ENCODE measurements at places on chromosomes 2 and 18.
A peak's percentile ranks its signal among the peaks of the same experiment; 100 is the strongest.

DNA sequence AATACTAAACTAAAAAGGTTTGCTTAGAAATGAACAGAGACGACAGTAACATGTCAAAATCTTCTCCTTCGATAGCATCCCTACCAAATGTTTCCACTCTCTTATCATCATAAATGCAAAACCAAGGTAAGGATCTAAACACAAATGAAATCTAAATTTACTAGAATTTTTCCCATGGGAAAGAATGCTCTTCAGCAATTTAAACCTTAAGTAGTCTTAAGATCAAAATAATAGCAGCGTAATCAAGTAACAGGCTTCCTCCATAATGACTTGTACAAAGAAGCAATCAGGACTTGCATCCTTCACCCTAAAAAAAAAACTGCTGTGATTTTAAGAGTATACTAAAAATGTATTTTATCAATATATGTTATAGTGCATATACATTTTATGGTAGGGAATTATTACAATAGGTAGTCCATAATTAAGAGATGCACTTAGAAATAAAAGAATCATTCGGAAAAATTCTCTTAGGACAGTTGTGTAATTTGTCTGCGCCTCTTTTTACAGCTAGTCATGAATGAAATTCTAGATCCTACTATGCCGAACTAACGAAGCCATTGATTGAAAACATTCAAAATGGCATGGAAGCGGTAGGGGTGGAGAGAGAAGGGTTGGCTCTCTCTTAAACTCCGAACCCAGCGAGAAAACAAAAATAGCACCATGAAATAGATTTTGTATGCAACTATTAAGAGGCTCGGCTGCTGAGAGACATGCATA is 1.3 kb downstream of the PGAP1 start:
- DNase-seq = no peak

DNA sequence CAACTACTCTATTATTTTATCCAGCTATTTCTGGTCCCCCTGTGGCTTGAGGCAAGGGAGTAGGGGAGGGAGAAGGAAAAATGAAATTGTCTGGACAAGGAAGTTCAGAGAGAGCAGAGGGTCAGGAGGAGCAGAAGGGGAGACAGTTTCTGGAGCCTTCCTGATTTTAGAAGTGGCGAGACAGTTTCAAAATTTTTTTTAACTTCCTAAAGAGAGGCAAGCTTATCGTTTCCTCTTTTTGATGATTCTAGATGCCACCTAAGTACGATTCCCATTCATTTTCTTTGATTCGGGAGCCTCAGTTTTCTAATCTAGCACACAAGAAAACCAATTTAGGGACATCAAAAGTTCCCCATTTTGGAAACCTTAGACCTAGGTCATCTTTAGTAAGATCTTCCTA is 96.9 kb upstream of the B3GNT2 start:
- no peak for DNase-seq

GRCh38 chr2:37892436-37893114 is 32.5 kb upstream of the RMDN2 start:
- DNase-seq = no peak

DNA sequence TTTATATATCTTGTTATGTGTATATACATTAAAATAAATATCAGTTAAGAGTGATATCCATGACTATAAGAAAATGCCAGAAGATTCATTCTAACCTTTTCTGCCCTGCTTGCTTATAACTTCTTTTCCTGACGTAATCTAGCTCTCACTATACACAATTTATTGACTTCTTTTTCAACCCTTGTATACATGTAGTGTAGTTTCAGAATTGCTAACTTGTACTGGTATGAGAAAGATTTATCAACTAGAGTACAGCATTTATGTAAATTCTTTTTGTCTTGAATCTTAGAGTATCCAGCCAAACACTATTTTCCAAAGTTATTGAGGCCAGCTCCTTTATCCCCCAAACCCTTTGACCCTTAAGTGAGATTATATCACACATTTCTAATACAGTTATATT is 798.0 kb upstream of the RAB6C start:
- no peak for DNase-seq

DNA sequence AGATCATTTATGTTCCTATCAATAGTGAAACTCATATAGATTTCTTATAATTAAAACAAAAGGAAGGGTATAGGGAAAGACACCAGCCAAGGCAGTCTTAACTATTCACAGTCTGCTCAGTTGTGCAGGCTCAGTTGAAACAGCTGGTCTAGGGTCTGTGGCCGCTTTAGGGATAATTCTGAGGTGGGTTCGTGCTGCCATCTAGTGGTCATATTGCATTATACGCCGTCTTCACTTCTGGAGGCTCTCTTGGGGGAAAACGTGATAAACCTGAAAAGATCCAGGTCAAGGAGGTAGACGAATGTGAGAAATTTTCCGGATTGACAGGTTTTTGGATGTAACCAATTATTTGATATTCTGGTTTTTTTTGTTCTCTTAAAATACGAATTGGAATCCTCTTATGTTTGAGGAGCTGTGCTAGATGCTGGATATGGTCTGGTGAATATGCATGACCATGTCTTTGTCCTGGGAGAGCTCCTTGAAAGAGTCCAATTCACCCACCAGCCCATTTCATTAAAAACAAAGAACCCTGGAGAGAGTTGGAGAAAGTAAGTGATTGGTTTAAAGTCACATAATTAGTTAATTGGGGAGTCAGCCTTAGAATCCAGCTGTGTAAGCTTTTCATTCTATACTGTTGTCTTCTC is 492.4 kb downstream of the PLCL1 start:
- DNase-seq = no peak

DNA sequence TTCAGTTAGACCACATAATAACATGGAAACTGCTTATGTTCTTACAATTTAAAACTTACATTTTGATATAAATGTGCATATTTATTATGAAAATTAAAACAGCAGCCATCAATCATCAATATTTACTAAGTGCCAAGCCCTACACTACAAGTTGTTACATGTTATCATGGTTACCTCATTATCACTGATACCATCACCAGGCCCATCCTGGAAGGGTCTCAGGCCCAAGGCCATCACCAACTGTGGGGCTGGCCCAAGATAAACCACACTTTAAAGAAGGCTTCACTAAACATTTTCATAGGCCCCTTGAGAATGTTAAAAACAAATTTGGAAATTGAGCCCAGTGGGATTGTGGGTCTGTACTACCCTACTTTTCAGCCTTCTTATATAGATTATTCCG is 6.4 kb downstream of the ITSN2 start:
- DNase-seq = no peak

DNA sequence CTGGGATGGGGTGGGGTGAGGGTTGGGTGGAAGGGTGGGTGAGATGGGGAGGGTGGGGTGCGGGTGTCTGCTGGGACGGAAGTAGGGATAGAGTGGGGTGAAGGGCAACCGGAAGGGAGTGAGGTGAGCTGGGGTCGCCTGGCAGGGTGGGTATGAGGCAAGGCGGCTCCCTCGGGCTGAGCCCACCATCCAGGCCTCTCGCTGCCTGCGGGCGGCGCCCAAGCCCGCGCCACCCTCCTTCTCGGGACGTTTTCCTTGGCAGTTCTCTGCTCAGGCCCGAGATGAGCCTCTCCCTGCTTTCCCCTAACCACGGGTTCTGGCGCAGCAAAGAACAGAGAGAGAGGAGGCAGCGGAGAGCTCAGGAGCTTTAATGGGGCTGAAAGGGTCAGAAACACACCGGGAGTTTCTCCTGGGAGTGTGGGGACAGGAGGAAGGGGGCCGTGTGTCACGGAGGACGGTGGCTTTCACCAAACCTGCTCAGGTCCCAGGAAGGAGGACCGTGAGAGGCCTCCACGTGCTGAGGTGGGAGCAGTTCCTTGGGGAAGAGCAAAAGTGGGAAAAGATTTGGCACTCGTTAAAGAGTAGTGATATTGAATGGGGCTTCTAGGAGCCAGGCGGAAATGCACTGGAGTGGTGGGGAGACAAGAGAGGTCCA is 4.1 kb downstream of the FEV start:
- DNase-seq = no peak

DNA sequence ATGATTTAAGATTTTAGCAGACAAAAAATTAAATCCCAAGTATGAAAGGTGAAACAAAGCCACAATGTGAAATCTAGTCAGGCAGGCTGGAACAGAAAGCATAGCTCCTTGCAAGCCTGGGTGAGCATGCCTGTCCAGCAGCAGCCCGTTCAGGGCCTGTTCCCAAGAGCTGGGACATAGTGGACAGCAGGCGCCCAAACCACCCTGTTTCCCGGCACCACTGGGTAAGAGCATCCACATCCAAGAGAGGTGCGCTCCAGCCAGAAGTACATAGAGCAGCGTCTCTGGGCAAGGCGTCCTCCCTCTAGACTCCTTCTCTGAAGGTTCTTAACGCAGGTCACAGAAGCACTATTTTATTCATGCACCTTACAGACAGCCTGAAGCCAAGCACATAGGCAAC is 80.8 kb downstream of the DNER start:
- no peak for DNase-seq

GRCh38 chr18:62325806-62326645 is 916 bp downstream of the TNFRSF11A start:
- DNase-seq = no peak

DNA sequence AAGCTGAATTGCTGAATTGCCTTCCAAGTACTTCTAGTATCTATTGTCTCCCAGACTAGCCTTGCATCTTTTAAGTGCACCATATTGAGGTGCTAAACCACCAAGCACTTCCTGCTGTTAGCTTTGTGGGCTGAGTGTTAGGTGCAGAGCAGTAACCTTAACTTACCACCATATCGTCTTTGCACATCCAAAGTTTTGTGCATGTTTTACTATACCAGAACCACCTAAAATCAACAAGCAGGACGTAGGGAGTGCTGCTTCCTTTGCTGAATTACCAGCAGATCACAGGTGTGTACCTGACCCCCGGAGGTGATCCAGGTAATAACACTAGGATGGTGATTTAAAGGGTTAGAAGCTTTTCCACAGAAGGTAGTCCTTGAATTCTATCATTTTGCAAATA is 359.9 kb upstream of the HNRNPA3 start:
- no peak for DNase-seq

GRCh38 chr18:57762686-57763085 is 40.4 kb downstream of the ATP8B1 start:
- no peak for DNase-seq

GRCh38 chr2:110105608-110106467 is 9.8 kb downstream of the MALL start:
- no peak for DNase-seq

DNA sequence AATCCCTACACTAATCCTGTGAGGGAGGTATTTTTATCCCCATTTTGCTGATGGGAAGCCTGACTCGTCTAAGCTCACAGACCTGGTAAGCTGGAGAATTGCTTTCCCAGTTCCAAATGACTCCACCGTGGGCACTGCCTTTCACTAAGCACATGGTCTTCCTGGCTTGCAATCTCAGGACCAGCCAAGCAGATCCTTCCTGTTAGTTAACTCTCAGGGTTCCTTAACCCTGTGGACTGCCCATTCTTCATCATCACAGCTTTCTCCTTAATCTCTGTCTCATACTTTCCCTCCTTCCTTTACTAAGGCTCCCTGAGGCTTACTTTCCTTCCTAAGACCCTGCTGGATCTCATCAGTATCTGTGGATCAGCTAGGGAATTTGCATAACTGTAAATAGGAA is 122.2 kb upstream of the ZEB2 start:
- no peak for DNase-seq

GRCh38 chr2:48927355-48927754 is 171.8 kb upstream of the LHCGR start:
- DNase-seq = no peak

GRCh38 chr18:11512096-11513025 is 97.0 kb upstream of the SLC35G4 start:
- DNase-seq = no peak

DNA sequence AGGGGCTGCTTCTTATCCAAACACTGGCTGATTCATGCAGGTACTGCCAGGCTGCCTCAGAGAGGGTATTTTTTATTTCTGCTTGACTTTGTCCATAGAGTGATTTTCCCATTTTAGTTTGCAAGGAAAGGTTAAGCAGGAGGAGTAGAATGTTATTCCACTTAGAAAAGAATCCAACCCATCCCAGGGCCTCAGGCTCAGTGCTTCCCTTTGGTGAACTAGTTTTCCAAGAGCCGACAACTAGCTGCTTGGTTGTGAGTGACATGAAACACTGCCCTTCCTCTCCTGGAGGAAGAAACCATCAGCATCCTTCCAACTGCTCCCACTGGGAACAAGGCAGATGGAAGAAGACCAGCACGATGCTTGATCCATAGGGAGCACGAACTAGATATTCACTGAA is 58.5 kb downstream of the BCL2 start:
- DNase-seq = no peak

- DNase-seq = no peak
Observed at GRCh38 chr2:108228537-108228936, 11.2 kb upstream of the SULT1C3 start.

GRCh38 chr2:180184506-180184905 is 177.4 kb upstream of the CWC22 start:
- DNase-seq = no peak

DNA sequence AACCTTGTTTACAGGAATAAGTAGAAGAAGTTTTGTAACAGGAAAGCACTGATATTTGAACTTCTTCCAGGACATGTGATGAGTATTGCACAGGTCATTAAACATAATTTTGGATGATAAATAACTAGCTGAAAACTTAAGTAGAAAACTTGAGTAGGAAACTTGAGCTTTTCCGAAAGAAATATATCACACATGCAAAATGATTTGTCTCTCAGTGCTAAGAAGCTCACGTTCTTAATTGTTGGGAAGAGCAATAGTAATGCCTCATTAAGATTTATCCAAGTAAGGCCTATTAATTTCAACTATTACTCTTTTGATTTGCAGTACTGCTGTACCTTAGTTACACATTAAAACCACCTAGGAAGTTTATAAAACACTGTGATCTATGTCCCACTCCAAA is 1921.9 kb upstream of the LRRTM1 start:
- DNase-seq = no peak

- no peak for DNase-seq
Observed at GRCh38 chr2:73022024-73022568, 49.4 kb downstream of the SFXN5 start.

GRCh38 chr2:15263976-15264685 is 297.0 kb downstream of the NBAS start:
- DNase-seq = no peak

DNA sequence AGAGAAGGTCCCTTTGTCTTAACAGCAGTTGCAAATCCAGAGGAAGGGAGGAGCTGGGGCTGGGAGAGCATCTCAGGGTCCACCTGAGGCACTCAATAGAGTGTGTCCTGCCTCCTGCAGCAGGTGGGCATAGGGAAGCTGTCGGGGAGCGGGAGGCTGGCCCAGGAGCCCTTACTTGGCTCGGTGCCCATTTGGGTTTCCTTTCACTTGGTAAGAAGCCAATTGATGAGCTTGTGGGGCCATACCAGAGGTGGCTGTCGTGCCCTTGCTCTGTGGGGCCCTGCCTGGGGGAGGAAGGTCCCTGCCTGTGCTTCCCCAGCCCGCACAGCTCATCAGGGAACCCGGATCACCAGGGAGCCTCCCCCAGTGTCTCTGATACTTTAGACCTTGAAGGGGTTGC is 229.7 kb downstream of the DYSF start:
- DNase-seq = peak; percentile 63

- no peak for DNase-seq
Observed at GRCh38 chr2:135942936-135943688, 42.3 kb downstream of the DARS1 start.

GRCh38 chr2:1777781-1778180 is 33.5 kb upstream of the PXDN start:
- no peak for DNase-seq
